Hypothalamus (tissue), 51 donors: ENCODE measurements at places on chromosomes 11 and 22.

DNA sequence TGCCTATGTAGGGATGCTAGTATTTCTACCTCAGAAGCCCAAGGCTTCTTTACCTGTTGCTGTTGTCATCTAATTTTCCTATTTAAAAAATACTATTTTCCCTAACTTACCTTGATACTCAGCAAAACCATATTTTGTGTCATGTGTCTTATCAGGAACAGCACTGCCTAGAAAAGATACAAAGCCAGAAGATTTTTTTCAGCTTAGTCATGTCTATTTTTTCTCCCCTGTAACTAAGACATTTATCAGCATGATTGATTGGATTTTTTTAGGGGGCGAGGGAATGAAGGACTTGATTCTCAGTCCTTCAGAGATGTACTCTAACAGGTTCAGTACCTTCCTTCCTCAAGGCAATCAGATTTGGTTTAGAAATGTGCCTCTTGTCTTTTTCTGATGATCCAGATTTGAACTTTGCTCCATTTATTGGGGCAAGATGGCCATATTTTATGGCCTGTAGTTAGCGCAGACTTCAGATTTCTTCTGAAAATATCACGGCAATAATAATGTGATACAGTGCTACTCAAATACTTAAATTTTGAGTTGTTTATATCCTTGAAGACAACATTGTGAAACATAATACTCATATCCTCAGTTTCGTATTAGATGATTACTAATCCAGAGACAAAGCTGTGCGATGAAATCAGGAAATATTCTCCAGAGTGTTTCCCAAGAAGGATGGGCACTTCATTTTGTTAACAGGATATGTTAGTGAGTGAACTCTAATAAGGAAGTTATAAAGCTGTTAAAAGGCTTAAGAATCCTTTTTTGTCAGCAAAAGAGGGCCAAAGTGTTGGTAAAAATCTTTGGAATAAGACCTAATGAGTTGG is 3.8 kb upstream of the PIK3IP1 start:
- no peak for DNase-seq

GRCh38 chr22:38841211-38841610 is 2.6 kb downstream of the NPTXR start:
- DNase-seq = no peak

DNA sequence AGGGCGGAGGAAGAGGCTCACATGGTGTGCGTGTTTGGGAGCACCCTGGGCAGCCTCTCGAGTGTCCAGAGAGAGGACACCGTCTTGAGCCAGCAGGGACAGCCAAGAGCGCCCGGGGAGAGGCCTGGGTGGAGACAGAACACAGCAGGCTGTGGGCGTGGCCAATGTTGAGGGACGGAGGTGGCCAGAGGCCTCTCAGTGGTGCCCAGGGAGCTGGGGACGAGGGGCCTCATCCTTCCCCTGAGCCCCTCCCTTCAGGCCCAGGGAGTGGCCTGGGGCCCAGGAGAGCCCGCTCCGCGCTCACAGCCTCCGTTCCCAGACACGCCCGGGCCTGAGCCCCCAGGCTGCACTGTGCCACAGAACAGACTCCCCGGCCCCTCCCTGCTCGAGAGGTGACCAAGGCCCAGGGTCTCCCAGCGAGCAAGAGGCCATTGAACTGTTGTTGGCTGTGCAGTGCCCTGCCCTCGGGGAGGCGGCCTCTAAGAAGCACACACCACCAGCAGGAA is 48.4 kb downstream of the CDKN1C start:
- DNase-seq = no peak

GRCh38 chr11:28743061-28743550 is 634.9 kb downstream of the METTL15 start:
- DNase-seq = no peak

DNA sequence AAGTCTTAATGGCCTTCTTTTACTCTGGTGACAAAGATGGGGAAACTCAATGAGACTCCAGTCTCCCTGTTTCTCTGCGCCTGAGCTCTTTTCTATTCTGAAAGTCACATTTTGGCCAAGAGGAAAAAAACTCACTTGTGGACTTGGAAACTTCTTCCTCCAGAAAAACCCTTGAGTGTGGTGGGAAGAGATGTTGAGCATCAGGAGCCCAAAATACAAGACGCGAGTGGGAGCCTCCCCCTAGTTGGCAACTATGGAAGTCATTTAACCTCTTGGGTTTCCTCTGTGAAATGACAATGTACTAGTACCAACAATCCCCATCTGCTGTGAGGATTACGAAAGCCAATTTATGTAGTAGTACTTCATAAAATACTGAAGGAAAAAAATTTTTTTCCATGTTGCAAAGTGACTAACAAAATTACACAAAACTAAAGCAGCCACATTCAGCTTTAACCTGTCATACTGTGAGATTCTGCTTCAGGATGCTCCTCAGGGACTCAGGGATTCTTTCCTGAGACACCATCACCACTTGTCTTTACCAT is 524 bp upstream of the SLC25A17 start:
- DNase-seq = no peak

- no peak for DNase-seq
Observed at GRCh38 chr11:69598147-69598546, 42.8 kb upstream of the CCND1 start.

- peak; percentile 35 for DNase-seq
Observed at GRCh38 chr22:49853981-49854831, 562 bp downstream of the ZBED4 start.

DNA sequence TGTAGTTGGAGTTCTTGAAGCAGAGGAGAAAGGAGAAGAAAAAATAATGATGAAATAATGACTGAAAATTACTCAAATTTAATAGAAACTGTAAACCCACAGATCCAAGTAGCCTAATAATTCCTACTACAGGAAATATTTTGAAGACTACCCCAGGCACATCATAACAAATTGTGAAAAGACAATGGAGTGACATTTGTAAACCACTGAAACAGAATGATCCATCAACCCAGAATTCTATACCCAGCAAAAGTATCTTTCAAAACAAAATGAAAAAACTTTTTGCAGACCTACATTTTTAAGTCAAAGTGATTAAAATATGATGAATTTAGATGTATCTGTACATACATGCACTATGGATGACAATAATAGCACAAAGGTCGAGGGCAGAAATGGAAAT is 194.6 kb downstream of the TMEM135 start:
- no peak for DNase-seq

DNA sequence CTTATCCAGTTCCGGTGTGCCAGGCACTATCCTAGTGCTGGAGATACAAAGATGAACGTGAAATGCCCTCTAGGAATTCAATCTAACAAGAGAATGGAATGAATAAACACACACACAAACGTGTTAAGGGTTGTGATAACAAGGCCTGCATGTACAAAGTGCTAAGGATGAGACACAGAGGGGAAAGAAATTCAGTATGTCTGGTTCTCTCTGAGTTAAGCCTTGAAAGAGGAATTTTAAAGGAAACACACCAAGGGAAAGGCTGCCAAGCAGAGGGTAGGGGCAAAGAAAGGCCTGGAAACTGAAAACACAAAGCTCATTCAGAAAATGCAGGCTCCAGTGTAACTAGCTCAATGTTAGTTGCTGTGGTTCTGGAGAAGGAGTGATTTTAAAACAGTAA is 4.2 kb downstream of the CHKA start:
- no peak for DNase-seq
